H4 (cell line): ENCODE measurements at places on chromosomes 1 and 21.

DNA sequence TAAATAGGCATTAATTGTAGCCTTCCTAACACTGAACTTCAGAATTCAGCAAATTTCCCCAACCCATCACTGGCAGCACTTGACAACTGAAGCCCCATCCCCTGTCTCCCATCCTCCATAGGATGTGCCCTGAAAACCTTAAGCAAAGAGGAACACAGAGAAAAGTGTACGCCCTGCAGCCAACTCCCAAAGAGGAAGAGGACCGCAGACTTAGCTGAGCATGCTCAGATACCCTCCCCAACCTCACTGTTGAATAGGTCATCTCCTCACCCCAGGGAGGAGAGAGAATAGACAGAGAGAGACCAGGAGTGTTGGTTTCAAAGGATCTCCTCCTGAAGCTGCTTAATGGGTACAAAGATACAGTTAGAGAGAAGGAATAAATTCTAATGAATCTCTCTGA is 50.5 kb downstream of the CD2 start:
- DNase-seq = no peak

- no peak for DNase-seq
These were observed 108.8 kb upstream of the KCNK1 start for GRCh38 chr1:233505130-233505529.

DNA sequence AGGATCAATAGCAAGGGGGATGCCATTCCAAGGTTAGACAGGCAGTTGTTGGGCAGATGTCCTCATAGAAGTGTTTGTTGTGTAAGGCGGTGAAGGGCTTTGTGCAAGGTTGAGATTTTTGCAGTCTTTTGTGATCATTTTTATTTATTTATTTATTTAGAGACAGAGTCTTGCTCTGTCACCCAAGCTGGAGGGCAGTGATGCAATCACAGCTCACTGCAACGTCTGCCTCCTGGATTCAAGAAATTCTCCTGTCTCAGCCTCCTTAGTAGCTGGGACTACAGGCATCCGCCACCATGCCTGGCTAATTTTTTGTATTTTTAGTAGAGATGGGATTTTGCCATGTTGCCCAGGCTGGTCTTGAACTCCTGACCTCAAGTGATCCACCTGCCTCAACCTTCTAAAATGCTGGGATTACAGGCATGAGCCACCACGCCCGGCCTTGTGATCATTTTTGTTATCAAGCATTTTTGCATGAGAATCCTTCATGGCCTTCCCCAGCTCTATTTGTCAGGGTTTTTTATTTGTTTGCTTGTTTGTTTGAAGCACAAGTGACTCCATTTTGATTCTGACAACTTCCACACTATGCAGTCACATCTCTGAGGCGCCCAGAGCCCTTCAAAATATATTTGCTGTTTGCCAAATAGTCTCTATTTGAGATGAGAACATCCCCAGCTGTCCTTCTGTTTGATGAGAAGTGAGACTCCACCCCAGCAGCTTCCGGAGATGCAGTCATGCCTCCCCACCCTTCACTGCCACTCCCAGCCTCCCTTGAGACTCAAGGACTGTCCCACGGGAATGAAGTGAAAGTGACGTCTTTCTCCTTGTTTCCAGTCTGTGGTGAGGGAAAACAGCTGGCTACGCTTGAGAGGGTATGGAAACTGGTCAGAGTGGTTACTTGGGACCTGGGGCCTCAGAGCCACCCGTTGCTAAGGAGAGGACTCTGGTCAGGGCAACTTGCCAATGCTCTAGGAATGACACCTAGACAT is 38.0 kb downstream of the TMEM50B start:
- DNase-seq = peak; percentile 97

DNA sequence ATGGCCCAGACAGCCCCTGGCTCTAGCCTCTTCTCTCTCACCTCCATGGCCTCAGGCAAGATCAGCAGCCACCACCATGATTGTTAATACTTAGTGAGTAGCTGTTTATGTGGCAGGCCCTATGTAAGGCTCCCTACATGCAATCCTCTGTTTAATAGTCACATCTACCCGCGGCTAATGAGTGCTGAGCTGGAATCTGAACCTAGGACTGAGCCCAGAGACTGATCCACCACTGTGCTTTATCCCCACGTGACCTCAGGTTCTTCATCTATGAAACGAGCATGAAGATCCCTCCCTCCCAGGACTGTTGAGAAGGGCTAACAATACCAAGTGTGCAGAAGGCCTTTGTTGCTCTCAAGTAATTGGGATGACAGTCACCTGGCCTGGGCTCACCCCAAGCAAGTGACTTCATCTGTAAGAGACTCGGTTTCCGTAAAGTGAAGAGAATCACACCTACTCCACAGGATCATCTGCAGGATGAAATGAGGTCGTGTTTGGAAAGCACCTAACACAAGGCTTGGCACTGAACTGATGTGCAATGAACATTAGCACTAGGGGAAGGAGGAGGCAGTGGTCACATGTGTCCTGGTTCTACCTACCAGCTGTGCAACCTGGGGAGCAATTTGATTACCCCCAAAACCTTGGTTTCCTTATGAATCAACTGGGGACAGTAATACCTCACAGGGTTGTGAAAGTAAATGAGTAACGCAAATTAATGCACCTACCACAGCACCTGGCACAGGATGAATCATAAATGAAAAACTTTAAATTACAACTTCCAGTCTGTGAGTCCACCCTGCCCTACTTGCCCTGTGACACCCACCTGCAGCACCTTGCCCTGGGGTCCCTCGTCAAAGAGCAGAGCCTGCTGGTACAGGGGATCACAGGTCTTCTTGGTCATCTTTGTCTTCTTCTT is 37.2 kb downstream of the RIMS3 start:
- no peak for DNase-seq

GRCh38 chr1:167950569-167950968 is 13.7 kb upstream of the MPC2 start:
- no peak for DNase-seq
